ENCODE measurements at places on chromosomes 5 and 9. TPM values are rescaled to one million over a fixed set of nuclear protein-coding genes. Genes with fewer than 3 reads are reported as not detected.

ZFP37 gene
- total RNA-seq: 2.3 TPM

MSX2 gene
- 0.66 TPM for total RNA-seq

PCDHGB5 gene
- 7.0 TPM for total RNA-seq

PRLR gene
- total RNA-seq: 4.0 TPM

PCDHGB4 gene
- 4.1 TPM for total RNA-seq

GABRB2 gene
- 22.4 TPM for total RNA-seq

BTNL3 gene
- total RNA-seq: not detected

FBP2 gene
- total RNA-seq: not detected

UBE2QL1 gene
- 2.0 TPM for total RNA-seq

IFNB1 gene
- not detected for total RNA-seq

OLFM1 gene
- total RNA-seq: 25.6 TPM

PCDHA11 gene
- total RNA-seq: 0.33 TPM

SURF1 gene
- 42.7 TPM for total RNA-seq

TMEM215 gene
- not detected for total RNA-seq

CLPTM1L gene
- 118 TPM for total RNA-seq

FGD3 gene
- total RNA-seq: 11.7 TPM

All from subcutaneous adipose tissue (tissue), 4 donors.